ENCODE measurements at places on chromosomes 13 and 19.

GRCh38 chr13:113283904-113284303, 13.1 kb upstream of the LAMP1 start:
- no peak for DNase-seq

GRCh38 chr13:71663431-71663830, 203.6 kb downstream of the DACH1 start:
- no peak for DNase-seq

DNA sequence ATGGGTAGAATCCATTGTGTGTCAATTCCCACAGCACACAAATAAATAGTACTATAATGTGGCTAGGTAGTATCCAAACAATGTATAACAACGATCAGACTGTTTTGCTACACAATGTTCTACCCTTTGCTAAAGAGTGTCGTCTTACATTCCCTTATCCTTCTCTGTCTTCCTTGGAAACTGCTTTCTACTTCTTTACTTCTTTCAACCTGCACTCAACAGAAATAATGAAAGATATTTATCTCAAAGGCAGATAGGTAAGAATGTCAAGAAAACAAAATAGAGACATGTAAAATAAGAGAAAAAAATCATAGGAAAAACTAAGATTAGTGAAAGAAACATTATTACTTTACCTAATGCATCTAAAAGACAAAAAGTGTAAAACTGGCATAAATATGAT, 814.7 kb downstream of the PCDH9 start:
- no peak for DNase-seq

DNA sequence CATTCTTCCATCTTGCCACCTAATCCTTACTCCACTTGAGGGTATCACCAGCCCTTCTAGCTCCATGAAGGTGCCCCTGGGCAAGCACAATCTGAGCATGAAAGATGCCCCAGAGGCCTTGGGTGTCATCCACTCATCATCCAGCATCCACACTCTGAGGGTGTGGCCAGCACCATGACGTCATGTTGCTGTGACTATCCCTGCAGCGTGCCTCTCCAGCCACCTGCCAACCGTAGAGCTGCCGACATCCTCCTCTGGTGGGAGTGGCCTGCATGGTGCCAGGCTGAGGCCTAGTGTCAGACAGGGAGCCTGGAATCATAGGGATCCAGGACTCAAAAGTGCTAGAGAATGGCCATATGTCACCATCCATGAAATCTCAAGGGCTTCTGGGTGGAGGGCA, 3.1 kb upstream of the KLK3 start:
- no peak for DNase-seq

DNA sequence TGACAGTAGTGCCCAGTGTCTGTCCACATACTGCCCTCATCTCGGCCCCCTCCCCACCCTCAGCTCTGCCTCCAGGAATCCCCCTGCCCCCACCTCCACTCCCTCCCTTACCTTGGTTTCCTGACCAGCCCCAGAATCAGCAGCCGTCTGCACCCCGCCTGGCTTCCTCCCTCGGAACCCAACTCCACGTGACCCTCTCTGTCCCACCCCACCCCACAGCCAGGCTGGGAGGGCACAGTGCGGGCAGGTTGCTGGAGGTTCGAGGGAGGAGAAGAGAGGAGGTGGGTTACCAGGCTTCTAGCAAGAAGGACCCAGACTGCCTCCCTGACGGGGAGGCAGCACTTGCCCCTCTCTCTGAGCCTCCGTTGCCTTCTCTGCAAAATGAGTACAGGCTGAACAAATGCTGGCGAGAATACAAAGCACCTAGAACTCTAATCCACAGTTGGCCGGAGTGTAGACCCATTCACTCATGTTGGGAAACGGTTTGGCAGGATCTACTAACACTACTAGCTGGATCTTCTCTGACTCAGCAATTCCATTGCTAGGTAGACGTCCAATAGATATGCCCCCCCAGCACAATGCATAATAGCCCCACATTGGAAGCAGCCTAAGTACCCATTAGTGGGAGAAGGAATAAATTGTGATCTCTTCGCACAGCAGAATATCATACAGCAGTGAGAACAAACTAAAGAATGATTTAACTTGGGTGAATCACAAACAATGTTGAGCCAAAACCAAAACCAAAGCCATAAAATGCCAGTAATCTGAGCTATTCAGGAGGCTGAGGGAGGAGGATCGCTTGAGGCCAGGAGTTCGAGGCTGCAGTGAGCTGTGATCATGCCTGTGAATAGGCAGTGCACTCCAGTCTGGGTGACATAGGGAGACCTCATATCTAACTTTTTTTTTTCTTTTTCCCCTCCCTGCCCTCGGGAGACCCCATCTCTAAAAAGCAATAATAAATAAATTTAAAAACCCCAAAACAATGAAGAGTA, at the start of gene RASAL3:
RASAL3 (minus strand) TSS at position 151 of the 992 bp plus-strand sequence. CDS start 186 bp downstream, outside the sequence.
- no peak for DNase-seq

GRCh38 chr13:46008631-46009030, 43.9 kb downstream of the ZC3H13 start:
- no peak for DNase-seq

GRCh38 chr19:39415111-39416046, 2.9 kb downstream of the PLEKHG2 start:
- no peak for DNase-seq

DNA sequence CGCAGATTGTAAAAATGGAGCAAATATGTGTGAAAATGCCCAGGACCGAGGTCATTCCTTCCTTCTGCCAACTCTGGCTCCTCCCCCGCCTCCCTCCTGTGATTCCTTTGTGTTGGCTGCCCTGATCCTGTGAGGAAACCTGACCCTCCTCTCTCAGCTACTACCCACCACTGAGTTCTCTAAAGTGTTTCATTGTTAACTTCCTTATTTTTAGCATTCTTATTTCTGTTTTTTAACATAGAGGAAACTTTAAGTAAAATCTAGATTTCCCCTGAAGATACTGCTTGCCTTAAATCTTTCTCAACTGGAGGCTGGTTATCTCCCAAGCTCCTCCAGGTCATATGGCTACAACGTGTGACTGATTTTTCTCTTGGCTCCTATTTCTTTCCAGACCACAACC, 21.7 kb upstream of the FBXL3 start:
- DNase-seq, result no peak

DNA sequence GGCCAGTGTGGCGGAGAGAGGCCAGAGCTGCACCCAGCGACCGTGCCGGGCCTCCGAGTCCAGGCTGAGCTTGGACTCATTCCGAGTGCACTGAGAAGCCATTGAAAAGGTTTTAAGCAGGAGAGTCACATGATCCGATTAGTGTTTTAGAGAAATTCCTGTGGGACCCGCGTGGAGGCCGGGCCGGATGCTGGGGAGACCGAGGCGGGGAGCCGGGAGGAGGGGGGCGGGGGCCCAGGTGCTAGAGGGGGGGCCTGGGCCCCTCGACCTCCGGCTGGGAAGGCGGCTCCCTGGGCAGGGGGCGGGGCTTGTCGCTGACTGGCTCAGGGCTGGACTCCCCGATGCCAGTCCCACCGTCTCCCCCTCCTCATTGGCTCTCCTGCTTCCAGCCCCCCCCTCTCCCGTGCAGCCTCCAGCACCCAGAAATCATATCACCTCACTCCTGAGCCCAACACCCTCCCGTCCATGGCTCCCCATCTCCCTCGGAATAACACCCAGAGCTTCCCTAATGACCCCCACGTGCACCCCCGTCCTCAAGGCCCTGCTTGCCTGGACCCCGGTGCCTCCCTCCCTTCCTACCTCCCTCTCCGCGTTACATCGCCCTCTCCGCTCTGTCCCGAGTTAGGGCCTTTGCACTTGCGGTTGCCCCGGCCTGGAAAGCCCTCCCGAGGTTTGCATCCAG, 5.2 kb upstream of the ZNF579 start:
- DNase-seq, result peak; percentile 82

DNA sequence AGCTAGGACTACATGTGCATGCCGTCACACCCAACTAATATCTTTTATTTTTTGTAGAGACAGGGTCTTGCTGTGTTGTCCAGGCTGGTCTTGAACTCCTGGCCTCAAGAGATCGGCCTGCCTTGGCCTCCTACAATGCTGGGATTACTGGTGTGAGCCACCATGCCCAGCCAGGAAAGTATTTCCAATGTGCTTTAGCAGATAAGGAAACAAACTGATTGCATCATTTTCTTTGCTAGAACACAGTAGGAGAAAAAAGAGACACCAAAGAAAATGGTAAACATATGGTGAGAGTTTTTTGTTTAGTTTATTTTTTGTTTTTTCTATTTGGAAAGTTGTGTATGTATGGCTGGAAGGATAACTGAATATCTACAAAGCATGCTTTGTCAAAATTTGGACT, 46.9 kb upstream of the AKAP11 start:
- no peak for DNase-seq

GRCh38 chr13:103246581-103247200, 180.5 kb upstream of the SLC10A2 start:
- no peak for DNase-seq

GRCh38 chr13:101384929-101385328, 31.4 kb downstream of the NALCN start:
- DNase-seq, result no peak

- peak; percentile 4 for DNase-seq
Observed at GRCh38 chr13:46389457-46390451, 2.7 kb upstream of the RUBCNL start.

- peak; percentile 9 for DNase-seq
Observed at GRCh38 chr13:61664801-61665705, 249.4 kb upstream of the PCDH20 start.

- DNase-seq, result no peak
Observed at GRCh38 chr13:34681405-34681955, 260.6 kb upstream of the NBEA start.

DNA sequence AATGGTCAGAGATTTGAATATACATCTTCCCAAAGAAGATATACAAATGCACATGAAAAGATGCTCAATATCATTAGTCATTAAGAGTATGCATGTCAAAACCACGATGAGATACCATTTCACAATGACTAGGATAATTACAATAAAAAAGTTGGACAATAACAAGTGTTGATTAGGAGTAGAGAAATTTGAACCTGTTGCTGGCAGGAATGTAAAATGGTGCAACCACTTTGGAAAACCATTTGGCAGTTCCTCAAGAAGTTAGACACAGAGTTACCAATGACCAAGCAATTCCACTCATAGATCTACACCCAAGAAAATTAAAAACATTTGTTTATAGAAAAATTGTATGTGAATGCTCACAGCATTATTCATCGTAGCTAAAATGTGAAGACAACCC, 33.2 kb upstream of the STARD13 start:
- DNase-seq, result no peak

DNA sequence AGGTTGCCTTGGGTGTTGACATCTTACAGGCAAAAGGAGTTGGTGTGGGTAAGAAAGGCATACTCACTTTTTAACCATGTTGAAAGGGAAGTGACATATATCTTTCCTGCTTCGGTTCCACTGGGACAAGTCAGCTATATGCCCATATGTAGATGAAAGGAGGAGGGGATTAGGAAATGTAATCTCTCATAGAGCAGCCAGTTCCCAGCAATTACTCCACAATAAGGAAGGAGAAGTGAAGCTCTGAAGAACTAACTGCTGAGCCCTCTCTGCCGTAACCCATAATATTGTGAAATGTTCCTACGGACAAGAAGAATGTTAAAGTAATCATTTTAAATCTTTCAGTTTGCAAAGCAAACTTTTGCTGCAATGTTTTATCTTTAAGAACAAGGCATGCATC, 82.2 kb downstream of the EDNRB start:
- DNase-seq, result no peak

DNA sequence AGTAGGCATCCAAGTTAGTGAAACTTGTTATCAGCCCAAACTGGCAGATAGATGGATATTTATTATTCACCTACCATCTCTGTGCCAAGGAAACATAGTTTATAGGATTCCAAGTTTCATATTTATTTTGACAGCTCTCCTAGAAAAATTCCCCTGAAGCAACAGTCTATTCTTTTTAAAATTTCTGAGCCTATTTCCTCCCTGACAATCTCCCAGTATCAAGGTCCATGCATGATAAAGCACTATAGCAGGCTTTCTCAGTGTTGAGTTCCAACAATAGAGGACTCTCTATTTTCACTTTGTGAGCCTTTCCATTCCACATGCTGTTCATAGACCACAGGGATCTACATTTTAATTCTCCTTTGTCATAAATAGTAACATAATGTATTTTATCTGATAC, 312.6 kb downstream of the SLITRK6 start:
- DNase-seq, result no peak

- DNase-seq, result no peak
Observed at GRCh38 chr19:39082745-39083598, 1.2 kb upstream of the ACP7 start.

DNA sequence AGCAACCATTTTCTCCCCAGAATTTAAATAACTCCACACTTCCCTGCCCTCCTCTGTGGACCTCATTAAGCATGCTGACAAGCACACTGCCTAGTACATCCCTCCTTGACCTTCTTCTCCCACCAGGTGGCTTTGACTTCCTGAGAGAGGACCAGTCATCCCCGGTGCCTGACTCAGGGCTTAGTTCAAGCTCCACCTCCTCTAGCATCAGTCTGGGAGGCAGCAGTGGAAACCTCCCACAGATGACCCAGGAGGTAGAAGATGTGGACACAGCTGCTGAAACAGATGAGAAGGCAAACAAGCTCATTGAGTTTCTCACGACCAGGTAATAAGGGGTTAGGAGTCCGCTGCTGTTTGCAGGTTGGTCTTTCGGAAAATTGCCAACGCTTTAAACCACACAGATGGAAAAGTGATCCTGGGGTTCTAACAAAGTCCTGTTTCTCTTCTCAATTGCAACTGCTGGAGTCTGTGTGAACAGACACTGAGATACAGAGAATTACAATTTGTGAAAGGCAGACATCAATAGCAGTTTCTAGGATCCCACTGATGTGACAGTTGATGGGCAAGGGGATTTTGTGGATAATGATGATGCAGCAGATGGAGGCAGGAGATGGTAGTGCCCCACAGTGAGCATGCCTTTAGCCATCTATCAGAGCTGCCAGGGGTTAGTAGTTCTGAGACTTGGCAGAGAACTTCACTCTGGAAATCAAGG, 86.7 kb downstream of the ZAR1L start:
- peak; percentile 94 for DNase-seq

DNA sequence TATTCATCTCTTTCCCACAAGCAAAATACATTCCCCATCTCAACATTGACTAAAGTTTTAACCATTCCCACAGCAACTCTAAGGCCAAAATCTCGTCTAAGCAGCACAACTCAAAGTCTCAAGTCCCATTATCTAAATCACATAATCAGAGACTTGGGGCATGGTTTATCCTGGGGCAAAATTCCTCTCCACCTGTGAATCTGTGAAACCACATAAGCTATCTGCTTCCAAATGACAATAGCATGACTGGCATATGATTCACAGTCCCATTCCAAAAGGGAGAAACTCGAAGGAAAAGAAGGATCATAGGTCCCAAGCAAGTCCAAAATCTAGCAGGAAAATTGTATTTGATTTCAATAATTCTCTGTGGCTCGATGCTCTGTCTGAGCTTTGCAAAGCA, 73.0 kb downstream of the ANKRD10 start:
- no peak for DNase-seq

DNA sequence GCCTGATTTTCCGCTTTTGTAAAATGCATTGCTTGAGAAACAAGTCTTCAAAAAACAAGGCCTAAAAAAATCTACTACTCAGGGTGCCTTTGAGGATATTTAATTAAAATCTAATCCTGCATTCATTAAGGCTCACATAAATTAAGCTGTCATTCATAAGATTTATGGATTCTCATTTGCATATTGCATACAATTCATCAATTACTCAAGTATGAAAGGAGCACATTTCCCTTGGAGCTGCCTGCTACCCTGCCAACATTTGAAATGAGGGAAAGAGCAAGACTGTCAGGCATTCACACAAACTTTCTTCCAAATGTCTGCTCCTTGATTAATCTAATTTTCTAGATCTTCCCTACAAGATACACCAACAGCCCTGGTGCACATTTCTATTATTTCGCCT, 140.0 kb downstream of the DACH1 start:
- no peak for DNase-seq
